Thoracic aorta (tissue), 2 donors: ENCODE measurements at places on chromosomes 6 and 20.

GRCh38 chr6:70394518-70395300 is 18.6 kb upstream of the FAM135A start:
- DNase-seq: no peak

GRCh38 chr6:142953373-142954273 is 8.6 kb upstream of the HIVEP2 start:
- no peak for DNase-seq

DNA sequence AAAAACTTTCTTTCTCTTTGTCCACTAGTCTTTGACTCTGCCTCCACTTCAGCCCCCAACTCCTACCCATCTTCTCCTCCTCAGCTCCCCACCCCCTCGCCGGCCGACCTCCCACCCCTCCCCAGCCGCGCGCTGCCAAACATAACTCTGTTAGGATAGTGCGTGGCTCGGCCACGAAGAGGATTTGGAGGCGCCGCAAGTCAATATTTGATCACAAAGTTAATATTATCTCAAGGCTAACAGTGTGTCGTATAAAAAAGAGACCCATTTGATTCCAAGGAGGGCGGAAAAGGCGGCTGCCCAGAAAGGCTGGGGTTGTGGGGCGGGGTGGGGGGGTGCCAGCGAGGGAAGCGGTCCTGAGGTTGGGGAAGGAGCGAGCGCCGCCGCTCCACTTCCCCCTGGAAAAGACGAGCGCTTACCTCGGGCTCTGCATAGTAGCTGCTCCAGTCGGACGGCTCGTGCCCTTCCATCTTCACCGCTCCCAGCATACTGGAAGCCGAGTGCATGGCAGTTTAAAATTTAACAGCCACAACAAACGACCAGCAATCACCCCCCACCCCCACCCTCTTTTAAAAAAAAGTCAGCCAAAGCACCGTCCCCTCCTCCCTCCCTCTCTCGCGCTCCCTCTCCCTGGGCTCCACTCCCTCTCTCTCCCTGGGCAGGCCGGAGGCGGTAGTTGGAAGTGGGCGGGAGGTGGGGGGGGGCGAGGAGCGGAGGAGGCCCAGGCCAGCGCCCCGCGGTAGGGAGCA is 425 bp downstream of the FOXA2 start:
- no peak for DNase-seq

DNA sequence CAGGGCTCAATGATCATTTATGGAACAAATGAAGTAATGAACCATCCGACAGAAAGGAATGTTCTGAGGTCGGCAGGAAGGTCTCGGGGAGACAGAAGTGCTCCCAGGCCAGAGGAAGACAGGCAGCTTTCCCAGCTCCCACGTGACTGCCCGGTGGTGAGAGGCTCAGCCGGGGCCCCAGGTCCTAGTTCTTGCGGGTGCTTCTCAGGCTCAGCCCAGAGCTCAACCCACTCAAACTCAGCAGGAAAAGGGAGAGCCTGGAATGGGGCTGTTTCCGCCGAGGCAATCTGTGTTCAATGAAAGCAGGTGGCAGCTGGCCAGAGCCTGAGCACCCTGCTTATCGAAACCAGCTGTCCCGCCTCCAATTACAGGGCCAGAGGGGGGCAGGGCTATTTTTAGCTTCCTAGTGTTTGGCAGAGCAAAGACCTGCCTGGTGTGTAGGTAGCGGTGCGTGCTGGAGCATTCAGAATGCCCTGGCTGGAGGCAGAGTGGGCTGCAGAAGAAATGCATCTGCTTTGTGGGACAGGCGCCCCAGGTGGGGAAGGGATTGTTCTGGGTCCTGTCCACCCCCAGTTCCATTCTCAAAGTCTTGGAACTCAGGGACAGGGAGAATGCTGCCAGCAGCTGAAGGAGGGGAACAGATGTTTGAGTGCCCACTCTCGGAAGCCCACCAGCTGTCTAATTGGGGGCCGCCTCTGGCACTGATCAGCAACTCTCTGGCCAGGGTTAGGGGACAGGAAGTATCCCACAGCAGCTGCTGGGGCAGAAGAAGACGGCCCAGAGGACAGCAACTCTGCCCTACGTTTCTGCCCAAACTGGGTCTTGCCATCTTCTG is 145.1 kb downstream of the PREX1 start:
- DNase-seq: peak; percentile 64

DNA sequence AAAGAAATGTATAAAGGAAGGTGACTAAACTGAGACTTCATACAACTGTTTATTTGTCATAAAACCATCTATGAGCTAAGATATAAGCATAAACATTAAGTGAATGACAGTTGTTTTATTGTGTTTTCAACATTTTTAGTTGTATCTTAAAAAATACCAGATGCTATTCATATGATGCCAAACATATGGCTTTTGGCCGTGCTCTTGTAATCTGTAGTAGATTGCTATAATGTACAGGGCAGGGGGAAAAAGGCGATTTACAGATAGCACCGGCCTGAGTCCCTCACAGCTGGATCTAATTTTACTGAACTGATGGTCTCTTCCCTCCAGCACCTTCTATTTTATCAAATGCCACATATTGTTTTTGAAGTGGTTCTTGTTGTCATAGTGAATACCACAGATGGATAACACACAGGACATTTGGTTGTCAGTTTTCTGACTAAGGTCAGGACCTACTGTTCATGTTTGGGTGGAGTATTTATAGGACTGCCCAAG is 48.2 kb downstream of the CENPW start:
- DNase-seq: no peak

- no peak for DNase-seq
Observed at GRCh38 chr20:1786486-1786885, 108.7 kb upstream of the SIRPA start.

DNA sequence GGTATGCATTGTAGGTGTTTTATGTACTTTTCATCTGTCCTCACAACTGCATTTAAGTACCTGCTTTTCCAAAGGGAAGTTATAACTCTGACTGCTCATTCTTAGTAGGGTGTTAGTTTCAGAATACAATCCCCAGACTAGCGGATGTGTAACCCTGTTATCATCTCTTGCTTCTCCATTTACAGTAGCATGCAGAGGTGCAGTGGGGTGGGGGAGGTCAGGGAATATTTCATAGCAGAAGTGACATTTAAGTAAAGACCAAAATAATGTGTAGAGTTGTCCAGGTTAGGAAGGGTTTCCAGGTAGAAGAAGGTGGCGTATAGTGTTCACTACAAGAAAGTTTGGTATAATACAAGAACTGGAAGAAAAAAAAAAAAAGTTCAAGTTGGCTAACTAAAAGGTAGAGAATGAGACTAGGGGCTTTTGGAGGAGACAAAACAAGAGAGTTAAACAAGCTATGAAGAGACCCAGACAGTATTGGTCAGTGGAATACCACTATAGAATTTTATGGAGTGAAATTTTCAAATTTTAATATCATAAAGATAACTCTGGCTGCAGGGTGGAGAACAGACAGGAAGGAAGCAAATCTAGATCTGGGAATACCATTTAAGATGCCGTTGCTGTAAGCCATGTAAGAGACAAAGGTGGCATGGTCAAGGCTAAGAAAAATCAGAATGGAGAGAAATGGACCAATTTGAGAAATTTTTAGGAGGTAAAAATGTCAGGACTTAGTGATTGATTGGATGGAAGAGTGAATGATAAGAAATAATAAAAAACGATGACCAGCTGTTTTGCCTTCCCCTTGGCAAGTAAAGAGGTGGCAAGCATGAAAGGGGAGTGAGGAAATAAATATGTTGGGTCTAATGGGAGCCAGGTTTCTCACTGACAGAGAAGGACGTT is 2.2 kb upstream of the AHI1 start:
- no peak for DNase-seq

- no peak for DNase-seq
Observed at GRCh38 chr6:68760941-68761676, 126.0 kb downstream of the ADGRB3 start.

GRCh38 chr6:16409531-16410441 is 171.4 kb downstream of the GMPR start:
- no peak for DNase-seq

DNA sequence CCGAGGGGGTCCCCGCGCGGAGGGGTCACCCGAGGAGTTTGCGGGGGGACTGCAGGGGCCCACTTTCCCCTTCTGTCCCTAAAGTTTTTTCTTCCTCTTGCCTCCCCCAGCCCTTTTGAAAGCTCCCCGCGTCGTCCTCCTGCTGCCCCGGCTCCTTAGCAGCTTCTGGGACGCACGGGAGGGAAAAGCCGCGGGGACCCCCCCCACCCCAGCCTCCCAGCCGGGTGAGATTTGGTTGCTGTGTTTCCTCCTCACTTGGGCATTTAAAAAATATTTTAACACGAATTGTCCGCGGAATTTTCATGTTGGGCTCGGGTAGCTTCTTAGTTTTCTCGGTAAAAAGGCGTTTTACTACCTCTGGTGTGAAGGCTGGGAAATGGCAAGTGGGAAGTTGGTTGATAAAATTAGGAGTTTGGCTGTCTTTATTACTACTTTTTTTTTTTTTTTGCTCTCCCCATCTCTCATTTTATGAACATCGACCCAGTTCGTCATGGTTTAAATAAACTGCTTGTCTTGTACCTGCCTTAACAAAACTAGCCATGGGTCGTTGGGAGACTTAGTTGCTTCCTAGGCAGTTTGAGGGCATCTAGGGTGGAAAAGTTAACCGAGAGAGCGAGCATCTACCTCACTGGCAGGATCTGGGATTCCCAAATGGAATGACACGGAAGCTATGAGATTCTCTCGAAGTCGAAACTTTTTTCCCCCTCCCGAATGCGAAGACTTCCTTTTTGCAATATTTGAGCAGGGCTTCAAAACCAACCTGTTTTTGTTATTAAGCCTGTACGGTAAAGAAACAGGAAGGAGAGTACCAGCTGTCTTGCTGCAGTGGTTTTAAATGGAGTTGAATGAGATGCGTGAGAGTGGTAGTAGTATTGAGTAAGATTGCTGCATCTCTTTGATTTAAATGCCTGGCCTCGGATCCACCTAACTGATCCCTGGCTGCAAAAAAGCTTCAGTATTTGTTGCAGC is 868 bp downstream of the NCOA3 start:
- no peak for DNase-seq

DNA sequence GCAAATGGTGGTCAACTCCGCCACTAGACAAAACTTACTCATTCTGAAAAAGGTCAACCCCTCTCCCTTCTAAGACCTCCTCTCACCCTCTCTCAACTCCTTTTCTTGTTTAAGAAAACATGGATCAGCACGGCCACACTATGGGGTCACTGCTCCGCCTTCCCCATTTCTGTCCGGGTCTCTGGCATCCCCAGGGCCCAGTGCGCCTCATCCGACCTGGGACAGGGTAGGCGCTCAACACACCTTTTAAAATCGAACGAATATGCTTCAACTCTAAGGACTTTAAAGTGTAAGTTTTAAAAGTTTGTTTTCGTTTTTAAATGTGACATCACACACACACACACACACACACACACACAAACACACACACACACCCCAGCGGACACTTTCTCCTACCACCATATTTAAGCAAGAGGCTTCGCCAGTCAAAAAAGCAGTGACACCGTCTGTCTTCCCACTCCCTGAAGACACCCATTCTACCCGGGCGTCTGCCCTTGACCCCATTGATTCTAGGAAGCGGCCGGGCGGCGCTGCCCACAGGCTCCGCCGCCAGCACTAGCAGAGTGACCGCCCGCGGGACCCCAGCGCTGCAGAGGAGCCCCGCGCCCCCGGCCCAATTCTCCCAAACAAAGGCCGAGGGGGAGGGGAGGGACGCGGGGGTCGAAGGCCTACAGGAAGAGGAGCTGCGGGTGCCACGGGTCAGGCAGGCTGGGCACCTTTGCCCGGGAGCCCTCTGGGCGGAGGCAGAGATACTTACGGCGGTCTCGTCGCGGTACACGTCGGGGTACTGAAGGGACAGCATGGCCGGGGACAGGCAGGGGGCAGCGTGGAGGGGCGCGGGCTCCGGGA is 568 bp downstream of the PREP start:
- DNase-seq: no peak

DNA sequence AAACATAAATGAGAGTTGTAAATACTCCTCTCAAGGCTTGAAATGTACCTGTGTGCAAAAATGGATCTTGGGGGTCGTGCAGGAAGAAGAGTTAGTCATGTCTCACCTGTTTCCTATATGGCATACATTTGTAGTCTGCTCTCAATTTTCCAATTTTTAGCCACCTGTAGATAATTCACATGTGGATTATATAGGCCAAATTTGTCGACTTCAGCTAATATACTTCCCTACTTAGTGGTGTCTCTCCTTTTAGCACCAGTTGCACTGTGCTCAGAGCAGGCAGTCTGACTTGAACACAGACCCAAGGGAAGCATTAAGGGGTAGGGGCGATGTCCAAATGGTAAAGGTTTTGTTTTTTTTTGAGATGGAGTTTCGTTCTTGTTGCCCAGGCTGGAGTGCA is 1.9 kb downstream of the RBM24 start:
- DNase-seq: no peak

DNA sequence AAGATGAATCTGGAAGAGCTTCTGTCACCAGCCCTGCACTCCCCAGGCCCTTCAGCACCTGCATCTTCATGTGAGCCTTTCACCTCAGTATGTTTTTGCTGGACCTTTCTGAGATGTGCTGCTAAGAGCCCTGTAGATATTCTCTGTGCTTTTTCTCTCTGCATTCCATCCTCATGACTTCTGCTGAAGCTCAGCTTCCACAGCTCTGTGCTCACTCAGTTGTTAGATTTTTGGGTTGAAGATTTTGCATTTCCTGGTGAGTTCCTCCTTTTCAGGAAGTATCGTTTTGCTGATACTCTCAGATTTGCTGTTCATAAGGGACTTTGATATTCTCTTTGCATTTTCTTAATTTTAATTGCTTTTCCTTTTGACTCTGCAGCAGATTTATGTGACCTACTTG is 18.3 kb downstream of the KIAA1586 start:
- DNase-seq: no peak

DNA sequence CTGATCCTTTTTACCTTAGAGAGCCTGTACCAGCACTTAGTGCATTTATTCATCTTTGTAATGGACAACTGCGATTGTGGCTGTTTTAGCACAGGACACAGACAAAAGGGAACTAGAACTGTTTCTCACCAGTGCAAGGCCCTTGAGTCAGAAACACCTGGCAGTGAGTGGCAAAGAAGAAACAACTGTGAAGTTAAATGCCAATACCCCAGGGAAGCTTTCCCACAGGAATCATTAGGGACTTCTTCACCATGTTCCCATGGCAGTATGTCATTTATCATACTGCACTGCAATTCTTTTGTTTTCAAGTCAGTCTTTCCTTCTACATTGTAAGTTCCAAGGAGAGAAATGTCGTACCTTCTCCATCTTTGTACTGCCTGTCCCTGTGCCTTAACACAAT is 28.6 kb upstream of the CDYL start:
- DNase-seq: no peak

DNA sequence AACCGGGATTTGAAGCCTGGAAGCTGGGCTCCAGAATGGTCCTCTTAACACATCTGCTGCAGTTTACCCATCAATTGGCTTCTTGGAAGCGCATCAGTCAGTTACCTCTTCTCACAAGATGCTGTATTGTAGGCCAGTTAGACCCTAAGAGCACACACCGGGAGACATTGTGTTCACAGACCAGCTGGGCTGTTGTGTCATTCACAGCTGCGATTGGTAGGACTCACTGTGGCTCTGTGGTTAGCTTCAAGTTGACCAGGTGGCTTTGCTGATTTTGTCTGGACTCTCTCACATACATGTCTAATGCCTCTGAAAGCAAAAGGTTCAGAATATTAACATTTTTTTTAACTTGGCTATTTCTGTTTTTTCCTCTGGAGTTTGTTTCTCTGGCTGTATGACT is 64.8 kb downstream of the SNX9 start:
- DNase-seq: no peak

- DNase-seq: no peak
Observed at GRCh38 chr6:107820338-107821261, 3.5 kb downstream of the SCML4 start.
